ENCODE measurements at places on chromosomes 4 and X. TPM values are rescaled to one million over a fixed set of nuclear protein-coding genes. Genes with fewer than 3 reads are reported as not detected.

Gene FAM184B
- 0.58 TPM for polyA plus RNA-seq

Gene ETDA
- polyA plus RNA-seq, result not detected

Gene FAM200B
- 120 TPM for polyA plus RNA-seq

Gene NSG1
- 267 TPM for polyA plus RNA-seq

Gene TMEM255A
- 1.4 TPM for polyA plus RNA-seq

Gene FGA
- polyA plus RNA-seq, result 1.9 TPM

Gene MAGEB16
- polyA plus RNA-seq, result not detected

Gene SLIT2
- 20.1 TPM for polyA plus RNA-seq

Gene PRR32
- polyA plus RNA-seq, result not detected

Gene MAGEA2
- 2.4 TPM for polyA plus RNA-seq

Gene HPSE
- polyA plus RNA-seq, result 4.3 TPM

Gene CABS1
- polyA plus RNA-seq, result not detected

Gene MAN2B2
- polyA plus RNA-seq, result 14.1 TPM

Gene NR0B1
- 5.8 TPM for polyA plus RNA-seq

Gene TASL
- polyA plus RNA-seq, result not detected

Gene CENPE
- polyA plus RNA-seq, result 0.19 TPM

Gene PDZD4
- 128 TPM for polyA plus RNA-seq

Gene CSAG3
- not detected for polyA plus RNA-seq

Gene GYPE
- polyA plus RNA-seq, result not detected

Gene KLHL4
- polyA plus RNA-seq, result 2.1 TPM

Gene XAGE1B
- polyA plus RNA-seq, result not detected

Gene BMX
- 0.29 TPM for polyA plus RNA-seq

Gene CXCL1
- polyA plus RNA-seq, result 1.4 TPM

Gene GPR173
- polyA plus RNA-seq, result 26.3 TPM

Gene RADX
- 0.95 TPM for polyA plus RNA-seq

Gene DYNLT3
- polyA plus RNA-seq, result 20.2 TPM

Gene C4orf50
- 1.0 TPM for polyA plus RNA-seq

Gene STK26
- polyA plus RNA-seq, result 5.9 TPM

Gene FDCSP
- not detected for polyA plus RNA-seq

Gene DOK7
- 0.48 TPM for polyA plus RNA-seq

Gene PFKFB1
- polyA plus RNA-seq, result 0.34 TPM

Gene CCSER1
- polyA plus RNA-seq, result 0.48 TPM

Gene MAGEA12
- polyA plus RNA-seq, result 0.51 TPM

Gene DBET
- not detected for polyA plus RNA-seq

Gene DMP1
- polyA plus RNA-seq, result not detected

Gene BMP3
- not detected for polyA plus RNA-seq

Gene ZNF185
- 4.5 TPM for polyA plus RNA-seq

Gene LRAT
- polyA plus RNA-seq, result 0.32 TPM

Gene MTMR8
- not detected for polyA plus RNA-seq

Gene SLC30A9
- 20.5 TPM for polyA plus RNA-seq

Gene ZIC3
- 0.24 TPM for polyA plus RNA-seq

Gene CXCL5
- polyA plus RNA-seq, result not detected

Gene CD99L2
- polyA plus RNA-seq, result 94.5 TPM

Gene KDM6A
- 9.1 TPM for polyA plus RNA-seq

Gene NXF3
- polyA plus RNA-seq, result not detected

Gene TCEAL3
- 111 TPM for polyA plus RNA-seq

Data from brain (organoid and tissue), 16 donors.